ENCODE measurements at places on chromosomes 2 and 18. TPM values are rescaled to one million over a fixed set of nuclear protein-coding genes. Genes with fewer than 3 reads are reported as not detected.

The PRKAG3 gene
- total RNA-seq, result not detected

The TXNDC9 gene
- total RNA-seq, result 37.0 TPM

The ITGB6 gene
- total RNA-seq, result not detected

The GPR39 gene
- total RNA-seq, result not detected

The NDUFB3 gene
- 121 TPM for total RNA-seq

The SCN7A gene
- not detected for total RNA-seq

The SFTPB gene
- total RNA-seq, result not detected

Data from activated T-helper 1 cell treated with anti-CD3 and anti-CD28 coated beads, Interleukin-12 subunit alpha, Interleukin-12 subunit beta, Interleukin-2, Interleukin-4 antibody, amounts not matched to agents 30 ng/mL and 10 ng/mL and 1 ng/mL, durations not matched to agents 14 hours and 24 hours and 36 hours (primary cell).